GDM1 (cell line): ENCODE measurements at places on chromosomes 12 and 14.

DNA sequence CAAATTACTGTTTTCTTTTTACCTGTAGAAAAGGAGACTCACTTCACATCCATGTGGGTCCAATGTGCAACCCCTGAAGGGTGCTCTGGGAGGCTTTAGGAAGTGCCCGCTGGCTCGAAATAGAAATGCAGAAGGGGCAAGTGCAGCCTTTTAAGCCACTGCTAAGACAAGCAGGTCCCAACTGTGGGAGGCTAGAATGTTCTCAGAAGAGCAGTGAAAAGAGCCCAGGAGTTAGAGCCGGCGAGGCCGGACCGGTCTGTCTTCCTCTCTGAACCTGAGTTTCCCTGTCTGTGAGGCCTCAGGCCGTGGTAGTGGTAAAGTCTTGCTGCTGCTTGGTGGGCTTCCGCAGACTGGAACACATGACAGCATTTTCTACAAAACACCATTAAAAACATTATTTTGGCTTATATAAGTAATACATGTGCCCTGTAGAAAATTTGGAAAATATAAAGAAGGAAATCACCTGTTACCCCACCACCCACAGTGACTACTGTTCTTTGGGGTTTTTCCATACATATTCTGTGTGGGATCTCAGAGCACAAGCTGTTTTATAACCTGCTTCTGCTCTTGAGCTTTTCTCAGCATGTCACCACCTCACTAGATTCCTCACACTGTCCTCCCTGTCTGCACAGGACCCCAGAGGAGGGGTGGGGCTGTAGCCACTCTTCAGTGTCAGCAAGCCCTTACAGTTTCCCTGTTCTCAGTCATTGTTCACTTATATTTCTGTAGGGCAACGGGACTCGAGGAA, 6.0 kb downstream of the CKB start:
- DNase-seq: no peak

- no peak for DNase-seq
Observed at GRCh38 chr14:32896979-32897697, 41.5 kb upstream of the NPAS3 start.

DNA sequence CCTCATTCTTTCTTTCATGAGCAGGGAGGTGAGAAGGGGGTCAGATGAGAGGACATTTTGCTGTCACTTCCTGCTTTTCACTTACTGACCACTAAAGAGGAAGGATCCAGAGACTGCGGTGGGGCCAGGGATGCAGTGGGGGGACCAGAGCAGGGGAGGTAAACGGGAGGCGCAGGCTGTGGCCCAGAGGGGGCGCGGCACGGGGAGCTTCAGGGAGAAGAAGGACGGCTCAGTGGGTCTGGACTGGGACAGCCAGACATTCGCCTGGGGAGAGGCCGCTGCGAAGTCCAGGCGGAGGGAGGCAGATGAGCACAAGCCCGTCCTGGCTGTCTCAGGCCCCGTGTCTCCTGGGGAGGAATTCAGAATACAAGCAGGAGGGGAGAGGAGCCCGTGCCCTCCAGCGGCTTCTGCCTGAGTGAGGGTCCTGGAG, 41.2 kb downstream of the SLC6A12 start:
- DNase-seq: peak; percentile 36

- DNase-seq: no peak
Observed at GRCh38 chr12:54697851-54698250, 49.7 kb upstream of the DCD start.

GRCh38 chr14:24311837-24312615, 724 bp downstream of the LTB4R start:
- no peak for DNase-seq

GRCh38 chr12:25705261-25705660, 152.2 kb upstream of the LMNTD1 start:
- DNase-seq: peak; percentile 49

DNA sequence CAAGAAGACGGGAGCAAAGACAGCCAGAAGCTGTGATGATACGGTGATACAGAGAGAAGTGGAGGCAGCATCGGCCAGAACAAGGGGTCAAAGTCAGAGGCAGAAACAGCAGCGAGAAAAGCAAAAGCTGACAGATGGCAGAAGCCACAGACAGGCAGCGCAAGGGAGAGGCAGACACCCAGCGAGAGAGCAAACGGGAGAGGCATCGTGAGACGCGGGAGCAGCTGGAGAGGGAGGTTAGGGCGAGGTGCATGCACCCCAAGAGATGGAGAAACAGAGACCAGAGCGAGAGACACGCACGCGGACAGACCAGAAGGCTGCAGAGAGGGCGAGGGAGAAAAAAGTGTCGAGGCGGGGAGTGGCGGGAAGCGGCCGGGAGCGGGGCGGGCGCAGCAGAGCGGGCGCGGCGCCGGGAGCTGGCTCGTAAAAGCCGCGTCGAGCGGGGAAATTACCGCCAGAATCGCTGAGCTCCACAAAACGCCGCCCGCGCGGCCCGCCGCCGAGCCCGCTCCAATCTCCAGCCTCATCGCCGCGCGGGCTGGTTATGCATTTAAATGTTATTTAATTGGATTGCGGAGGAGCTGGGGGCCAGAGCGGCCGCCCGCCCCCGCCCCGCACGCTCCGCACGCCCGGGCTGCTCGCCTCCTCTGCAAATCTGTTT, 15.6 kb downstream of the SMUG1 start:
- DNase-seq: no peak

DNA sequence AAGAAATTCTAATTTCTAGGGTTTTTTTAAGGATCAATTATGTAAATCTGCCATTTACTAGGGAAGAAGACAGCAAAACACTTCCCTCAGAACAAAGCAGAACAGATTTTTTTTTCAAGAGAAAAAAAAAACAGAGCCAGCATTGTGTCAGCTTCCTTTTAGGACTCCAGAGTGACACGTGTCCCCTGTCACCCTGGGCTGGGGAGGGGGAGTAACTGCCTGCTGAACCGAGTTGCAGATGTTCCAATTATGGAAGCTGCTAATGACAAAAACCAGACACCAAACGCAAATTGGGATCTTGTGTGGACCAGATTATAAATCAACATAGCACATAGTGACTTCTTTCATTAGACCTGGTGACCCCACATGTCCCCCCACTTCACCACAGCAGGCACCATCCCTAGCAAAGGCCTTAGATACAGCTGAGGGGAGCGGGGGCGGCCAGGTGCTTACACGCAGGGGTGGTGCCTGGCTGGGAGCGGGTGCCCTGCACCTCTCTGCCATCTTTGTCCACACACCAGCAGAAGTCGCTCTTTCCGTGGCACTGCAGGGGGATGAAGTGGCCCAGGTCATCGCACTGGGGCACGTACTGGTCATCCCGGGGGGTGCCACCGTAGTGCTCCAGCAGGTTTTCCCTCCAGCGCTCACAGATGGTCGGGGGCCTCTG, 25.4 kb downstream of the RTRAF start:
- DNase-seq: no peak

GRCh38 chr12:1350055-1350933, 244.1 kb downstream of the FBXL14 start:
- no peak for DNase-seq

DNA sequence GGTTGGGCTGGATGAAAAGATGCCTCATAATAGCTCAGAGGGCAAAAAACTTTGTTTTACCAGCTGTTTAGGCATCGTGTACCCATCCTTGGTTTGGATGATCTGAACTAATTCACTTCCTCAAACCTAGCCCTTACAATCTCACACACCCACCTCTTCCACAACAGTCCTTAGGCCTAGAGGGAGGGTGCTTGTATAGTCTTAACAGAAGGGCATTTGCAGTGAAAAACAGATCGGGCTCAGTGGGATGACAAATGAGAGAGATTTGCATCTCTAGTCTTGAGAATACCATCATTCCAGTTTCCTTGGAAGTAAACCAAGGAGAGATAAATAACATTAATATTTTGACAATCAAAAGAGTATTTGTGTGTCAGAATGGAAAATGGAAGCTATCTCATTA, 11.0 kb downstream of the SLCO1A2 start:
- DNase-seq: no peak

- peak; percentile 20 for DNase-seq
Observed at GRCh38 chr14:92039063-92039718, 668 bp downstream of the TRIP11 start.

GRCh38 chr12:50914872-50915484, 37.4 kb upstream of the HIGD1C start:
- no peak for DNase-seq

- no peak for DNase-seq
Observed at GRCh38 chr14:99928963-99929362, 135.8 kb downstream of the EML1 start.

DNA sequence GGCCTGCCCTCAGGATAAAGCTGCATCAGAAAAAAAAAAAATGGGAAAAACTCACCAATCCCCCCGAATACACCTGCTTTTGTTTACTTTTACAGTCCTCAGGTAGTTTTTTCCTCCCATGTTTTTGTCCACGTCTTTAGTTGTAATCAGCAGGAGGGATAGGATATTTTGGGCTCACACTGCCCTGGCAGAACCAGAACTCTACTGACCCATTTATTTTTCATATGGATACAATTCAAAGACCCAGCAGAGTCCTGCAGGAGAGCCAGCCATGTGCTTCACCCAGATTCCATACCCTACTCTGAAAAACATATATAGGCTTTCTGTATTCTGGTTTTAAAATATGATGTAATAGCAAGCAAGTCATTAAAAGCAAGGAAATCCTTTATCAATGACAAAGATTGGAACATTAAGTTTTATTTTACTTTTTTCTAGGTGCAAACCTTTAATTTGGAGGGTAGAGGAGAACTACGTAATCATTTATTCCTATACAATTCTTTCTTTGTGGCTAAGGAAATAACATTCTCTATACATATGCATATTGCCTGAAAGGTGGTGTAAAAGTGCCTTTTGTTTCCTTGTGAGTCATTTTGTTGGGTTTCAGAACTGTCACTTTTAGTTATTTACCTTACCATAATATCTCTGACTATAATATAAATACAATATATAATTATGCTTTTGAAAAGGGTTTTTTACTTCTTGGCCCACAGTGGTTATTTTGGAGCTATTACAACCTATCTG, 19.1 kb downstream of the DACT1 start:
- DNase-seq: no peak

GRCh38 chr12:124601706-124602105, 34.3 kb upstream of the NCOR2 start:
- no peak for DNase-seq

- no peak for DNase-seq
Observed at GRCh38 chr12:118311666-118312065, 61.0 kb downstream of the TAOK3 start.

- DNase-seq: no peak
Observed at GRCh38 chr14:63857466-63858030, 4.7 kb downstream of the SYNE2 start.

DNA sequence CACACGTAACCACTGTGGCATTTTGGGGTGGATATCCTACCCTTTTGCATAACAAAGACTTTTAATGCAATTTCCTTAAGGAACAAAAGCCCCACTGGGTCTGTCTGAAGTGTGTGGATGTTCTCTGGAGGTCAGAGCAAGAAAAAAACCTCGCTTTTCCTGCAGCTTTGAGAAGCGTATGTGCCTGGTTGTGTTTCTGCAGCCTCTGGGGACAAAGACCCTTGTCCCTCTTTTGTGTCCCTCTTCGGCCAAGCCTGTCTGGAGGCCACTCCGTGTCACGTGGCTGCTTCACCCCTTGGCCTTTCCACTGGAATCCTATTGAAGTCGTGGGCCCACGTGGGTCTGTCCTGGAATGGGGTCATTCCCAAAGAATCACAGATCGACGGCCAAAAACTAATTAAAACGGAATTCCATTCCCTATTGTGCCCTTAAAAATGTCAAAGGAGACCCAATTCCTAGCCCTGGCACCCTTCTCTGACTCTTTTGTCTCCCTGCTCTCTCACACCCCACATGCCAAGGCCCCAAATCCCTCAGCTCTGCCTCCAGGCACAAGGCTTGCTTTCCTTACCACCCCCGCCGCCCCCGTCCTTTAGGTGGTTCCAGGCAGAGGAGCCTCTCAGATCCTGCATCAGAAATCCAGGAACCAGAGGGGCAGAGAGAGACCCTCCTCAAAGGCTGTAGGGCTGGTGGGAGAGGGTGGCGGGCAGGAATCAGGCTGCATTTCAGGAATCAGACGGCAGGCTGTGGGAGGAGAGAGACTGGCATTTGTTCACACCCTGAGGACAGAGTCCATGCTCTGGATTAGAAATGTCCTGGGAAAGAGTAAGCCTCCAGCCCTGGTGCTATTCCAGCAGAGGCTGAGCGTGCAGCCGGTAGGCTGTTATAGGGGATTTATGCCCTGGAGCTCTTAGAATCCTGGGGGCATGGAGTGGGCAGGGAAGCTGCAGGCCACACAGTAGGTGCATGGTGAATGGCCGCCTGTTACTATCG, 12.6 kb upstream of the CYP46A1 start:
- no peak for DNase-seq

- no peak for DNase-seq
Observed at GRCh38 chr14:97266653-97267052, 469.5 kb downstream of the VRK1 start.

GRCh38 chr14:70073924-70074566, 114.7 kb downstream of the SLC8A3 start:
- peak; percentile 50 for DNase-seq

DNA sequence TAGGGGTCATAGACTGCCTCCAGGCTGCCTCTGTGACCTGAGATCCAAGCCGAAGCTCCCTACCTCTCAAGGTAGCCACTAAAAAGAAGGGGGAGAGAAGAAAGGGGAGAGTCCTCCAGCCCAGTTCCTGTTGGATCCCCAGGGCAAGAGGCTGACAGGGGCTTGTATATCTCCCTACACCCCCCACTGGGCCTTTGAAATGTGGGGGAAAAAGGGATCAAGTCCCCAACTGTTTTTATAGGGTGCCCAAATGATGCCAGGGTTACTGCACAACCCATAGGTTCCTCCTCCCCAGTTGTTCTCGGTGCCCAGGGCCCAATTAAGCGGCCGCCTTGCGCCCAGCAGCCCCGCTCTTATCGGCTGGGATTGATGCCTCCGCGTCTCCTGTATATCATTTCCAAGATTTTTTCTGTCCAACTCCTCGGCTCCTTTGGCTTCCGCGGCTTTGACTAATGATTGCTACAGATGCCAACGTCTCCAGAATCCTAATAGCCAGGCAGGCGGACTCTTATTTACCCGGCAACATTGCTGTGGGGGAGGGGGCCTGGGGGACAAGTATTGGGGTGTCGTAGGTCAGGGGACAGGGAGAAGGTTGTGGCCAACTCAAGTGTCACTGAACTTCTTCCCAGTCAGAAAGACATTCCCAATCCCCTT, 7.6 kb upstream of the HOXC4 start:
- no peak for DNase-seq

- DNase-seq: no peak
Observed at GRCh38 chr12:21773263-21773741, 1.2 kb downstream of the KCNJ8 start.

DNA sequence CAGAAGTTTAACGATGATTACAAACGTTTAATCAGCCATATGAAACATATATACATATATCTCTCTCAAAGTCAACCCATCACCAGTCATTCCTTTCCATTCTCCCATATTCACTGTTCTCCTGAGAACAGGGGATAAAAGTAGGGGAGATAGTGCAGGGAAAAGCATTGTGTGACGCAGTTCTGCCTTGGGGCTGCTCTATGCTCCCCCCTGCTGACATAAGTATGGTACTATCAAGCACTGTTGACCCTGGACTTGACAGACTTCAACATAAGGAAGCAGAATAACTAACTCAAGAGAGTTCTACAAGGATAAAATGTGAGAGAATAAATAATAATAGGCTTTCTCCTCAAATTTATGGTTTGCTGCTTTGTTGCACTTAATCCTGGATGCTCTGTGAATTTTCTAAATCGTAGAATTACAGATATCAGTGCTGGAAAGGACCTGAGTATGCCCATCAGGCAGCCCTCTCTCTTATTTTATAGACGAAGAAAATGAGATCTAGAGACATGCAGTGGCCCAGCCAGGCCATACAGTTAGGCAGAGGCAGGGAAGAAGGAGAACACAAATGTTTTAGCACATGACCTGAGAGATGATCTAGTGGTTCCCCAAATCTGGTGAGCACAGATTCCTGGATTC, 87.2 kb downstream of the SCN8A start:
- peak; percentile 14 for DNase-seq
